ENCODE measurements at places on chromosomes 2 and 18. TPM values are rescaled to one million over a fixed set of nuclear protein-coding genes. Genes with fewer than 3 reads are reported as not detected.

Gene KIF3C
- total RNA-seq, result 51.4 TPM

Gene MMADHC
- 98.5 TPM for total RNA-seq

Gene HOXD13
- total RNA-seq, result 0.09 TPM

Gene MC5R
- total RNA-seq, result 0.24 TPM

Gene FSHR
- total RNA-seq, result 2.4 TPM

Gene CASP10
- total RNA-seq, result 4.1 TPM

Gene TM4SF20
- total RNA-seq, result not detected

DNA sequence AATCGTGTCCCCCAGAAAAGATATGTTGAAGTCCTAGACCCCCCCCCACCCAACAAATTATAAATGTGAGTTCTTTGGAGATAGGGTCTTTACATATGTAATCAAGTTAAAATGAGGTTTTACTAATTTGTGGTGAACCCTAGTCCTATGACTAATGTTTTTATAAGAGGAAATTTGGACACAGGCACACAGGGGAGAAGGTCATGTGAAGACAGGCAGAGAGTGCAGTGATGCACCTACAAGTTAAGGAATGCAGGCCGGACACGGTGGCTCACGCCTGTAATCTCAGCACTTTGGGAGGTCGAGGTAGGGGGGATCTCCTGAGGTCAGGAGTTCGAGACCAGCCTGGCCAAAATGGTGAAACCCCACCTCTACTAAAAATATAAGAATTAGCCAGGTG is 5.8 kb upstream of the PMAIP1 start:
- peak; percentile 5 for DNase-seq

- DNase-seq, result peak; percentile 78
These were observed 535 bp downstream of the HOXD3 start for GRCh38 chr2:176157499-176158185.

DNA sequence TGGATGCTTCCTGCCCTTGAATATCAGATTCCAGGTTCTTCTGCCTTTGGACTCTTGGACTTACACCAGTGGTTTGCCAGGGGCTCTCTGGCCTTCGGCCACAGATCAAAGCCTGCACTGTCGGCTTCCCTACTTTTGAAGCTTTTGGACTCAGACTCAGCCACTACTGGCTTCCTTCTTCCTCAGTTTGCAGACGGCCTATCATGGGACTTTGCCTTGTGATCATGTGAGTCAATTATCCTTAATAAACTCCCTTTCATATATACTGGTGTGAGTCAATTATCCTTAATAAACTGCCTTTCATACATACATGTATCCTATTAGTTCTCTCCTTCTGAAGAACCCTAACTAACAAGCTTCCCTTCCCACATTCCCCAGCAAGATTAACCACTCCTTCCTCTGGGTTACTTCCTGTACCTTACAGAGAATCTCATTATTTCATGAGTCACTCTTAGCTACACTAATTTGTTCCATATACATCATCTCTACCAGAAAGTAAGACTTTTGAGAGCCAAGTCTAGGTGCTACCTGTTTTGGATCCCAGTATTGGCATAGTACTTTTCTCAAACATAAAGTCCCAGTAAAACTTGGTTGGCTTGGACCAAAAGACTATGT is 31.3 kb upstream of the LRATD1 start:
- no peak for DNase-seq

DNA sequence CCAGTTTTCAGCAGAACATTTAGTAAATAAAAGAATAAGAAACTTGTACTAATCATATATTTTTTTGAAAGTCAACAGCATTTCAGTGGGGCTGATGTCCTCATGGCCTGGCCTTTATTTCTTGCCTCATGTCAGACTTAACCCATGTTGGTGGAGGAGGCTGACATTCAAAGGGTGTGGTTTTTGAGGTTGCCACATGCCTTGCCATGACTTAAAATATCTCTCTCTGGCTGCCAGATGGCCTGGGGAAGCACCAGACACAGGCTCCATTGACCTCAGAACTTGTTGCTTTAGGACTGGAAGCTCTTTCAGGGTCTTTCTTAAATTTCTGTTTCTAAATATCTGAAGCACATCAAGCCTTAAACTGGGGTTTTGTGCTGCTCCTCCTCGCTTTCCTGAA is 32.5 kb upstream of the CD28 start:
- DNase-seq, result no peak
